ENCODE measurements at places on chromosomes 7 and 10.

DNA sequence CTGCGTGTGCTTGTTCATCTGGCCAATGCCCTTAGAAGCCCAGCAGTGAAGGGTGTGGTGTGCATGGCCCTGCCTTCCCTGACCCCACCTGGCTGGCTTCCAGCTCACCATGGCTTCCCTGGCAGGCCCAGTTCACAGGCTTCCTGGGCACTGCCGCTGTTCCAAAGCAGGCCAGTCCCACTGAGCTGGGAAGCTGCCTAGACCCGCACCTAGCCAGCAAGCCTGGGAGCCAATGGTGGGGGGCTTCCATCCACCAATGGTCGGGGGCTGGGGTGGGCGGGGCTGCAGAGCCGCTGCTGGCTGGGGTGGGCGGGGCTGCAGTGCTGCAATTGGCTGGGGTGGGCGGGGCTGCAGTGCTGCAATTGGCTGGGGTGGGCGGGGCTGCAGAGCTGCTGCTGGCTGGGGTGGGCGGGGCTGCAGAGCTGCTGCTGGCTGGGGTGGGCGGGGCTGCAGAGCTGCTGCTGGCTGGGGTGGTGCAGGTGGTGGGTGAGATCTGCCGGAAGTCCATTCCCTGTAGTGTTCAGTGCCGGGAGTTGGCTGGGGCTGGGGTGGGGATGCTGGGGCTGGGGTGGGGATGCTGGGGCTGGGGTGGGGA lies 12.4 kb downstream of the CALY start:
- DNase-seq: peak; percentile 33

DNA sequence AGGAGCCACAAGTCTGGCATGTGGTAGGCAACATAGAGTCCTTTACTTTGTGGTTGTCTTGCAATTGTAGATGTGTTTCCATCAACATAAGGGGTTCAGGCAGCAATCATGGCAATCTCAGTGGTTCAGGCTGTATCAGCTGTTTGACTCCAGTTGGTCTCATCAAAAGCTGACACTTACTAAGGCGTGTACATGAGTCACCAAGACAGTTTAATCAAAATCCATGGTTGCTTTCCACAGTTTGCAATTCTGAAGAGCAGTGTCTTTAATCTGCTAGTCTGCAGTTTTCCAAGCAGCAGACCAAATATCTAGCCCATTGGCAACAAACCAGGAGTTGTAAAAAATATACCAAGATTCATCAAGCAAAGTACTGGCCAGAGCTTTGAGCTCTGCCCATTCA lies 210.2 kb downstream of the MDFIC start:
- DNase-seq: no peak

- DNase-seq: no peak
These were observed 154.7 kb downstream of the RNLS start for GRCh38 chr10:88428442-88428841.

- no peak for DNase-seq
These were observed 730.9 kb downstream of the GRID1 start for GRCh38 chr10:85635650-85636049.

- DNase-seq: no peak
These were observed 222.9 kb downstream of the GLRX3 start for GRCh38 chr10:130358981-130359650.

DNA sequence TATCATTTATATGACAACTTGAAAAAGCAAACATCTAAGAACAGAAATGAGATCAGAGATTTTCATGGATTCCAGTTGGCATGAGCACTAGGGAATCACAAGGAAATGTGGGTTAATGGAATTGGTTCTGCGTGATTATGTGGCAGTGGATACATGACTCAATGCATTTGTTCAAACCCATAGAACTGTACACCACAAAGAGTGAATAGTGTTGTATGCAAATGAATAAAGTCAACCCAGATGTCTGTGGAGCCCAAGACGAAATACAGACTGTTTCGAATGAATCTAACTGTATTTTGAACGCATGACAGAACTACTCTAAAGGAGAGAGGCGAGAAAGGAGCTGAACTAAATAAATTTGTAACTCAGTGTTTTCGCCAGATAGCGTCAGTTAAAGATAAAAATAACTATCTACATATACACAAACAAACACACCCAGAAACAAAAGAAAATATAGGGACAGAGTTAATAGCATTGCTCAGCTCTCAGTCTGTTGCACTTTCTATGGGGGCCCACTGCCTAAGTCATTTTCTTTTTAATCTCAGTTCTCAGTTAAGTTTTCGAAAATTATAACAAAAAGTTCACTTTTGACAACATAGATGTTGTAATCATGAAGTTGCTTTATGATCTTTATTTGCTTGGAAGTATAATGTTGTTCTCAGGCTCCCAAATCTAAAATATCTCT lies 636.7 kb upstream of the SEMA3D start:
- DNase-seq: no peak

GRCh38 chr7:50368366-50368765 lies 63.9 kb downstream of the IKZF1 start:
- DNase-seq: no peak

GRCh38 chr7:140923358-140924006 lies 1.2 kb downstream of the BRAF start:
- no peak for DNase-seq

GRCh38 chr10:49707585-49707984 lies 28.1 kb downstream of the C10orf53 start:
- DNase-seq: no peak

- DNase-seq: no peak
These were observed 5.2 kb downstream of the RET start for GRCh38 chr10:43082087-43082486.

GRCh38 chr10:103855424-103855823 lies at the start of gene SH3PXD2A:
TSS of gene SH3PXD2A (minus strand) at chr10:103855576. CDS start at chr10:103855266, 310 bp downstream.
- DNase-seq: no peak
